Right ventricle myocardium superior (tissue), 1 donor: ENCODE measurements at places on chromosomes 5 and 9.

GRCh38 chr5:149583394-149583793 lies 2.1 kb downstream of the ARHGEF37 start:
- no peak for DNase-seq

DNA sequence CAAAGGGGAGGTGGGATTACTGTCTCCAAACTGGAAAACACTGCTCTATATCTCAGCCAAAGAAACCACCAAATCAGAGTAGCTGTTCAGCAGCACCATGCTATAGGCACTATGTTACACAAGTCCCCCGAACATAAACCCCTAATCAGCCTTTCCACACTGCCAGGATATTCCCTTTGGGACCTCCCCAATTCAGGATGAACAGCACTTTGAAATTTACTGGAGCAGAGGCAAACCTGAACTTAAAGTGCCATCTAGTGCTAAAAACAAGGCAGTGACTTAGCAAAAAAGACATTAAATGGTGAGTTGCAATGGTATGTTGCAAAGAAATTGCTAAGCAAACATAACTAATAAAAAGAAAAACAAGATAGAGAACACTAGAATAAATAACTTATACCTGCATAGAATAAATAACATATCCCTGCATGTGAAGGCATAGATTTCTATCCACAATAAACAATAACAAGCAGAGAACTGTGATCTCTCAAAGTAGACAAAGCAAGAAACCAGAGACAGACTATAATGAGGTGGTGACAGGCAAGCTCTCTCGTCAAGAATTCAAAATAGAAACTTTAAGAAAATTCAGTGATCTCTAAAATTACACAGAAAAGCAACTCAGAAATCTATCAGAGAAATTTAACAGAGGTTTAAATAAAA lies 584.4 kb upstream of the ACO1 start:
- no peak for DNase-seq

DNA sequence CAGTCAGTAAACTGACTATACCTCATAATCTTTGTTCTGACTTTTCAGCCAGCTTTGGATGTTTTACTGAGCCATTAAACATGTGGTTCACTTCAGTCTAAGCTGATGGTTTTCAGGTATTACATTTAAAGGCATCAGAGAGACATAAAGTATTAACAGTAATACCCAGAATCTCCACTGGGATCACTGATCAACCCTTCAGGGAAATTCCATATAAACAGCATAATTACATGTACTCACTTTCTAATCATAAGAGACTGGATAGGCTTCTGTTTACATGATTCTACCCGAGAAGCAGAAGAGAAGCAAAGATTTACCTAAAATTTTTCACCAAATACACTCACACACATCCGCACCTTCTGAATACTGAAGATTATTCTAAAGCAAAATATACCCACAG lies 186.7 kb upstream of the FREM1 start:
- DNase-seq = no peak

GRCh38 chr9:93315118-93315517 lies 131.2 kb downstream of the WNK2 start:
- no peak for DNase-seq

DNA sequence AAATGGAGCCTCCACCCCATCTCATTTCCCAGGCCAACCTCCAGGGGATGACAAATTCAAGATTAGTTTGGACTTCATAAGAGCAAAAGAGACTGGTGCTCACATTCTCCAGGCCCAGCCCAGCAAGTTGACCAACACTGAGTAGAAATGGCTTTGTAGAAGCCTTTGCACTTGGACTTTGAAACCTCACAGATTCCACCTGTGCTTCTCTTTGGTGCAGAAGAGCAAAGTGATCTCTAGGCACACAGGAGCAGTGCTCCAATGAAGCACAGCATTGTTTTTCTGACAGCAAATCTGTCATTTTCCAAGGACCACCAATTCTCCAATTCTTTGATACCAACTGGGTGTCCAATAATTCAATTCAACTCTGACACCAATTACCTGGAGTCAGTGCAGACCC lies 17.1 kb upstream of the RNF145 start:
- DNase-seq = no peak

GRCh38 chr5:143374496-143375217 lies 28.8 kb downstream of the NR3C1 start:
- no peak for DNase-seq

DNA sequence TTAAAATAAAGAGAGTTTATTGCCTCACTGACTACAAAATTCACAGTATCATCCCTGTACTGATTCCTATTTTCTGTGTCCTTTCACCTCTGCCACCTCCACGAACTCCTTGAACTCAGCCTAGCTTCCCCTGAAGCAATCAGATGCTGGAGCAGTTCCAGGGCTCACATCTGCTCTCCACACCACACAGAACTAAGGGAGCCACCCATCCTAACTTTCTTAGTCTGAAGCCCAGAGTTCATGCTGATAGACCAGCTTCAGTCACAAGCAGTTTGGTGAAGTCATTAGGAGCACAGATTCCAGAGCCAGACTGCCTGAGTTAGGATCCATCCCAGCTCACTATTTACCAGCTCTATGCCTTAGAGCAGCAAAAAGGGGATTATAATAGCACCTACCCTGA lies 15.6 kb upstream of the EPB41L4A start:
- no peak for DNase-seq

DNA sequence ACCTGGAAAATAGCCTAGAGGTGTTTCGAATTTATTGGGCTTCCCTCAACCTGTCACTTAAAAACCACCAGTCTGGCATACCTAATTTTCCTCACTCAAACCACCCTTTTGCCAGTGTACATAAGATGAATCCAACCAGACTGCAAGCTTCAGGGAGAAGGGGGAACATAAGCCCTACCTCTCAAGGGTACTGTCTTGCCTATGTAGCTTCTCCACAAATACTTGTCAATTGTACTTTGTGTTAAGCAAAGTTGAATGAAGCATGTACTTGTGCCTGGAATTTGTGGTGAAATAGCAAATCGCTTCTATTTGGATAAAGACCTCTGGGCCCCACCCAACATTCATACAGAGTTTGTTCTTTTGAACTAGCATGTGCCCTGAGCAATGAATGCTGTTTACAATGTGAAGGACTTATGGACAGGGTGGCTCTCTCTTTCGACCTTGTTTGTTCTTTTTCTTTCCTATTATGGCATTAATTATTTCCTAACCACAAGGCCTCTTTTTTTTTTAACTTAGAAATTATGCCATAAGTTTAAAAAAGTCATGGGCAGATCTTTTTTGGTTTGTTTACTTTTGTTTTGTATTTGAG lies 580.2 kb downstream of the EBF1 start:
- DNase-seq = no peak

DNA sequence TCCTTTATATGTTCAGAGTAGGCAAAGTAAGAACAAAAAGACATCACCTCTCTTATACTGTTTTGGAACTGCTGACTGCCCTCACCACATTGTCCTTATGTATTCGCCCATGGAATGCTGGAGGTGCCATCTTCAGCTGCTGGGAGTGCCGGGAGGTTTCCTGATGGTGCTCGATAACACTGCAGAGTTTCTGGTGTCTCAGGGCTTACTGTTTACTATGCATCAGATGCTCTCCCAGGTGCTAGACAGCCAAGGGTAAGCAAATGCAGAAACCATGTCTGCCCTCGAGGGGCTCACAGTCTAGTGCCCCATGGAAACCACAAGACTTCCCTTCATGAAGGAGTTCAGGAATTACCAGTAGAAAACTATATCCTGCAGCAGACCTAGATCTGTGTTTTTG lies 70.1 kb upstream of the SMIM23 start:
- no peak for DNase-seq

DNA sequence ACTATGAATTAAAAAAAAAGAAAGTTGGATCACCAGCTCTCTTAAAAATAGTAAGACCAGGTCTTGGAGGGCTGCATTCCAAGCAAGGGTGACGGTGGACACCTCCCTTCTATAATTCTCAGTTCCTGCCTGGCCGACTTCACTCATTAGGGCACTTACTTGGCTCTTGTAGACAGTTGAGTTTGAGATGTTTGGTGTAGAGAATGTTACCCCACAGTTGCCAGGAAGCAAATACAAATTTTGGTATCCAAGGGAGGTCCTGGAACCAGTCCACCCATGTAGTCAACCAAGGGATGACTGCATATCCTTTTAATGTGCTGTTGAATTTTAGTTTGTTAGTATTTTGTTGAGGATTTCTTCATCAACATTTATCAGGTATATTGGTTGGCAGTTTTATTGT lies 20.6 kb downstream of the B4GALT7 start:
- no peak for DNase-seq

- DNase-seq = no peak
Observed at GRCh38 chr5:113031557-113031956, 55.0 kb downstream of the DCP2 start.

DNA sequence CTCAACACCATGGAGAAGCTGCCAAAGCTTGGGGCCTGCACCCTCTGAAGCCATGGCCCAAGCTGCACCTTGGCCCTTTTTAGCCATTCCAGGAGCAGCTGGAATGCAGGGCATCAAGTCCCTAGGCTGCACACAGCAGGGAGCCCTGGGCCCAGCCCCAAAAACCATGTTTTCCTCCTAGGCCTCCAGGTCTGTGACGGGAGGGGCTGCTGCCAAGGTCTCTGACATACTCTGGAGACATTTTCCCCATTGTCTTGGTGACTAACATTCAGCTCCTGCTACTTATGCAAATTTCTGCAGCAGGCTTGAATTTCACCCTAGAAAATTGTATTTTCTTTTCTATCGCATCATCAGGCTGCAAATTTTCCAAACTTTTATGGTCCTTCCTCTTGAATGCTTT lies 64.6 kb downstream of the ELOVL7 start:
- DNase-seq = no peak

- no peak for DNase-seq
Observed at GRCh38 chr9:93648836-93649235, 72.5 kb downstream of the PHF2 start.

- DNase-seq = no peak
Observed at GRCh38 chr5:10737880-10738279, 23.2 kb downstream of the DAP start.

DNA sequence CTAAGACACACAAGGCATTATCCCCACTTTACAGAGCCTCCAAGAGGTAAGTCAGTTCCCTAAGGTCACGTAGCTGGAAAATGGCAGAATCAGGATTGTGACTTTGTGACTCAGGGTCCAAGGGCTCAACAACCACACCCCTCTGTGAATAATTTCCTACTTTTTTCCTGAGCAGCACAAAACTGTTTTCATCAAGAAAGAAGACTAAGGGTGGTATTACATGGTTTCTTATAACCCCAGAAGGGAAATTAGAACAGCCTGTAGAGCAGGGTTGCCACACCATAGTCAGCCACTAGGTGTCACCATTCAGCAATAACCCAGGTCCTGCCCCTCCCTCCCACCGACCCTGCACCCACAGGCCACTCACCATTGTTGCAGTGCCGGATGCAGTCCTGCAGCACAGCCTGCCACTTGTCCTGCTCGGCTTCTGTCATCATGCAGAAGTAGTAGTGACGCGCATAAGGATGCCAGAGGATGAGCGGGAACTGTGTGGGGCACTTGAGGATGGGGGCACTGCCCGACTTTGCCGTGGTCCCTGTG lies 72.1 kb downstream of the LRSAM1 start:
- DNase-seq = no peak

- no peak for DNase-seq
Observed at GRCh38 chr5:87074934-87075541, 192.6 kb upstream of the RASA1 start.

- DNase-seq = peak; percentile 83
Observed at GRCh38 chr5:135565725-135566421, 12.9 kb downstream of the CXCL14 start.

DNA sequence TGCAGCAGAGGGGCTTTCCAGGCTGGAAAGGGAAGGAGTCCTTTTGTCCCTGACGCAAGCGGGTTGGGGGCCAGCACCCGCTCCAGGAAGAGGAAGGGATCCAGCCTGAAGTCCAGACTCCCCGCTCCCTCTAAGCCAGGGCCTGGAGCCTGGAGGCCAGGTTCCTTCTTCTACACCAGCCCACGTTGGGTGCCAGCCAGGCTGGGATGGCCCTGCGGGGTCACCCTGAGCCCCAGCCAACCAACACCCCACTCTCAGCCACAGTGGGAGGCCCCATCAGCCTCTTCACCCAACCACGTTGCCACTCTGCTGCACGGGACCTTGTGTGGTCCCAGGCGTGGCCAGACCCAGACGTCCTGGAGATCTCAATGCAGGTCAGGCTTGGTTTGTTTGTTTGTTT lies 970 bp upstream of the FUT7 start:
- peak; percentile 88 for DNase-seq

GRCh38 chr5:134427540-134428041 lies 15.9 kb upstream of the CDKN2AIPNL start:
- no peak for DNase-seq

- no peak for DNase-seq
Observed at GRCh38 chr9:26012797-26013196, 334.6 kb upstream of the TUSC1 start.

- DNase-seq = no peak
Observed at GRCh38 chr5:119515192-119515591, 62.9 kb downstream of the HSD17B4 start.

DNA sequence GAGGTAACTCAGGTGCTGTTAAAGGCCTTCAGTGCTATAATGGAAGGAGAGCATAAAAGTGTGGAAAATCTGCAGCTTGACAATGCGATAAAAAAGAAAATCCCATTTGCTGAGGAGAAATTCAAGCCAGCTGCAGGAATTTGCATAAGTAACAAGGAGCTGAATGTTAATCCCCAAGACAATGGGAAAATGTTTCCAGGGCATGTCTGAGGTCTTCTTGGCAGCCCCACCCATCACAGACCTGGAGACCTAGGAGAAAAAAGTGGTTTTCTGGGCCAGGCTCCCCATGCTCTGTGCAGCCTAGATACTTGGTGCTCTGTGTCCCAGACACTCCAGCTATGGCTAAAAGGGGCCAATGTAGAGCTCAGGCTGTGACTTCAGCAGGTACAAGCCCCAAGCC lies 1159.6 kb downstream of the CDH18 start:
- DNase-seq = no peak

- no peak for DNase-seq
Observed at GRCh38 chr5:120740989-120741388, 276.9 kb downstream of the PRR16 start.

DNA sequence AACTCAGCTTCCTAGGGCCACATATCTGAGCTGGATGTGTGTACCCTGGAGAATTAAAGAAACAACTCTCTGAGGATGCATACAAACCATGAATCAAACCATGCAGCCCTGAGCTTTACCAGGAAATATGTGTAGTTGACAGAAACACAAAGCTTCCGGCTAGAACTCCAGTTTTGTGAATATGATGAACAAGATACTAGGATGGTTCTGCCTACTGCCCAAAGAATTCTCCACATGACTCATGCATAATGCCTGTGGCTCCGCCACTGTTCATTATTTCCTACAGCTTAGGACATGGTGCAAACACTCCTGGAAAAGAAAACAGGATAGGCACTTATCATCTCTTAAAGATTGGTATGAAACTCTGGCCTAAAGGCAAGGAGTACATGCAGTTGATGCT lies 343.4 kb downstream of the DNAH5 start:
- DNase-seq = no peak
